Karpas-422 (cell line): ENCODE measurements at places on chromosomes 11 and 22.

- DNase-seq, result peak; percentile 56
These were observed 809 bp downstream of the MIEF1 start for GRCh38 chr22:39502789-39503409.

- DNase-seq, result peak; percentile 43
These were observed 5.6 kb downstream of the CLCF1 start for GRCh38 chr11:67367761-67368227.

DNA sequence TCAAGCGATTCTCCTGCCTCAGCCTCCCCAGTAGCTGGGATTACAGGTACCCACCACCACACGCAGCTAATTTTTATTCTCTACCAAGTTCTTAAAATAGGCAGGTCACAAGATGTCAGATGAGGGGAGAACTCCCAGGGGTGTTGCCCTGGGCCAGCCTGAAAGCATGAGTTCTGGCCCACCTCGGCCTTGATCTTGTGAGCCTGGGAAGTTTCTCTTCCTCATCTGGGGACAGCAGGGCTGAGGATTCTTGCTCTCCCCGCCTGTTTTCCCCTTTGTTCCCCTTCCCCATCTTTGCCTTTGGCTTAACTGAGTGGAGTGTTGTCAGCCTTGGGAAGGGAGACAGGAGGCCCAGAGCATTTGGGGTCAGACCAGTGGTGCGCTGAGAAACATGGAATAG is 3.5 kb downstream of the PDXP start:
- DNase-seq, result no peak

DNA sequence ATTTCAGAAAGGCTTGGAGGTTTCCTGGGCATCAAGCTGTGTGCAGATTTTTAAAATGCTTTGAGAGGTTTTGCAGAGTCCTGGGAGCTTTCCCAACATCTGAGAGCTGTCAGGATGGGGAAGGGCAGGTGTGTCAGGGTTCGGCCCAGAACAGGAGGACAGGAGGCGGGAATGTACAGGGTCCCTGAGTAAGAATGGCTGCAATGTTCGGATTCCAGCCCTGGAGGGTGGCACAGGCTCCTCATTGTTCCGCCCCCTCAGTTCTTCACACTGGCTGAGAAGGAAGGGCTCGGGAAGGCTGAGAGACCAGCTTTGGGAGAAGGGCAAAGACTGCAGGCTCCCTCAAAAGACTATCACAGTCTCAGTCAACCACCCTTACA is 5.1 kb upstream of the SEPTIN3 start:
- no peak for DNase-seq

- DNase-seq, result peak; percentile 44
These were observed 11.5 kb downstream of the RELT start for GRCh38 chr11:73387594-73388264.

DNA sequence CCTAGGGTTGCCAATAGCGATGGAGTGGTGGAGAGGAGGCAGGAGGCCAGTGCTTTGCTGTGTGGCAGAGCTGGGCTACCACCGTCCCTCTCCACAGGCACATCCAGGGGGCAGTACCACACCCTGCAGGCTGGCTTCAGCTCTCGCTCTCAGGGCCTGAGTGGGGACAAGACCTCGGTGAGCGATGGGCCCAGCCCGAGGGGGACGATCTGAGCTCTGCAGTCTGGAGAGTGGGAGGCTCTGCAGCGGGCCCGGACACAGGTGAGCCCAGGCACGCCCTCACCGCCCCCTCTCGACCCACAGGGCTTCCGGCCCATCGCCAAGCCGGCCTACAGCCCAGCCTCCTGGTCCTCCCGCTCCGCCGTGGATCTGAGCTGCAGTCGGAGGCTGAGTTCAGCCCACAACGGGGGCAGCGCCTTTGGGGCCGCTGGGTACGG is 2.5 kb downstream of the PKP3 start:
- peak; percentile 56 for DNase-seq

- no peak for DNase-seq
These were observed 17.1 kb downstream of the CXCR5 start for GRCh38 chr11:118900535-118901384.

DNA sequence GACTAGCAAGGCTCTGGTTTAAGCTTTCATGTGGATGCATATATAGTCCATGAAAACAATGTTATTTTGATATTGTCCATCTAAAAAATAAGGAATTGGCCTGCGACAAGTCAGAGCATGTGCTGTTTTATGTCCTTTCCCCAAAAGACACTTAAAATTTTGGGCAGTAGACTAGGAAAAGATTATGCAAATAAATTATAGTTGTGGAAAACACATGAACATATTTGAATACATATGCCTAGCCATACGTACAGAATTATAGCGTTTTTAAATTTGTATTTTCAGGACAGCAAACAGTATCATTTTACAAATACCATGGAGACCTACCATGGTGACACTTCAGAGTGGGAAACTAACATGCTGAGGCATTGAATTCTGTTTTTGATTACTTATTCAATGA is 113.8 kb upstream of the SLC5A12 start:
- no peak for DNase-seq

DNA sequence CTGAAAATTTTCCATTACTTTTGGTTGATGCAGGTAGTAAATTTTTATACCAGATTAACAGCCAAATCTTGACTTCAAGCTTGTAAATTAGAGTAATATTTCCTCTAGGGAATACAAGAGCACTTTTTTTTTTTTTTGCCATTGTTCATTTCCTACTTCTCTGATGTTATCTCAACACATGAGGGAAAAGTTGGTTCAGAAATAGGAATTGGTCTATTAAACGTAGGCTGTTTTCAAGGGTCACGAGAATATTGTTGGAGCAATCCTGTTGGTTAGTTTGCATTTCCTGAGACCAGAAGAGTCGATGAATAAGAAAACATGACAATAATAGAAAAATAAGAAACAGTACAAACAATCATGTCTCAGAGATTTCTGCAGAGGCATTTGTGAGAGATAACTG is 453.9 kb upstream of the CCDC179 start:
- no peak for DNase-seq

GRCh38 chr11:70694371-70694770 is 296.0 kb downstream of the CTTN start:
- DNase-seq, result no peak

DNA sequence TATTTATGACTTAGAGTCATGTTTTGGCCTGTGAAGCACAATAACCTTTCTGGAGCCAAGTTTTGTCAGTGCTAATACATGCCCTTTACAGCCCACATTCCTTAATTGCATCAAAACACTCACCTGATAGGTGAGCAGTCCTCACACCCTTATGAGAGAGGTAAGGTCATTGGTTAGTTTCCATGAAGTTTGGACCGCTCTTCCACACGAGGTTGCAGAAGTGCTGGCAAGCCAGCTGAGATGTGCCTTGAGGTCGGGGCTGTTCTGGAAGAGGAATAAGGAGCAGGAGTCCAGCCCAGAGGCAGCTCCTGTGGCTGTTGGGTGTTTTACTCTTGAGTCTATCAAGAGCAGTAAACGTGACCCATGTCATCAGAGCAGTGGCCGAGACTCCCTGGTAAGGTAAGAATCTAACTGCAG is 76.3 kb downstream of the CYB5R2 start:
- no peak for DNase-seq
